ENCODE measurements at places on chromosomes 2 and 18.

- no peak for DNase-seq
Observed at GRCh38 chr2:168237741-168238140, 9.7 kb downstream of the STK39 start.

GRCh38 chr2:67516362-67516761 lies 119.2 kb downstream of the ETAA1 start:
- peak; percentile 41 for DNase-seq

DNA sequence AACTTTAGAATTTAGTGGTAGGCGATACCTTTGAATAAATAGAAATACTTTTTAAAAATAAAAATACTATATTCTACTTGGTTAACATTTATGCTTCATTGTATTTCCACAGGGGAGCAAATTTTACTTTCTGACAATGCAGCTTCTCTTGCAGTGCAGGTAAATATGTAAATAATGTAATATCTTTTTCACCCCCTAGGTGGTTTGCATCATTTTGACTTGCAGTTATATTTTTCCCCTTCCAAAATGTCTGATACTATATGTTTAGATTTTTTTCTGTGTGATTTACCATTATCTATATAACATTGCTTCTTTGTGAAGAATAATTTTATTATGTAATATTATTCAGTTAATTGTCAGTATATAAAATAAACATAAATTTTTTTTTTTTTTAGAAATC lies 28.5 kb downstream of the MTX2 start:
- DNase-seq, result no peak

- DNase-seq, result peak; percentile 12
Observed at GRCh38 chr18:3747176-3747973, 297.4 kb downstream of the TGIF1 start.

DNA sequence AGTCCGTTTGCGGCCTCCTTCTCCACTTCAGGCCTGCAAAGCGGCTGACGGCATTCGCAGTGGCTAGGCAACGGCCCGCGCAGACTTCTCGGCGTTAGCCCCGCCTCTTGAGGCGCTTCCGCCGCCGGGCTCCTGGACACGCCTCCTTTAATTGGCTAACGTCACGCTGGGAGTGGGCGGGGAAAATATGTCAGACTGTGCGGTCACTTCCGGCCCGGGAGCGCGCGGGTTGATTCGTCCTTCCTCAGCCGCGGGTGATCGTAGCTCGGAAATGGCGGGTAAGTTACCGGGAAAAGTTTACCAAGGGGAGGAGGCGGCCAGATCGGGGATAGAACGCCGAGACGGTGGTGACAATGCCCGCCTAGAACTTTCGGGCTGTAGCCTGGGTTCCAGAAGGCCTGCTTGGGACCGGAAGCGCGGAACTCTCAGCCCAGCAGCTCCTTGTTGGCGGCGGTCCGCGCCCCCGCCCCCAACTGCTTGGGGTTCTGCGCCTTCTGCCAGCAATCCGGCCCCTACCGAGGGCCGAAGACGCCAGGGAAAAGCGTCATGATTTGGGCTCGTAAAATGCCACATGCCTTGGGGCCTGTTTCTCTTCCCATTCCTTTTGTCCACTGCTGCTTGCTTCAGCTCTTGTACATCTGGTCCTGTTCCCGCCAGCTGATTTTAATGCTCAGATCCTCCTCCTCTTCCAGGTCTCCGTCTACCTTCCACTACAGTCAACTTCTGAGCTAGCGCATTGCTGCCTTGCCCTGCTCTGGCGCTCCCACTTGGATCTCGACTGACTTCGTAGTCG lies at the start of gene HAT1:
Gene HAT1, plus strand, starts transcription at position 232 of the 793 bp plus-strand sequence. Its CDS starts 40 bp downstream, at position 272.
- DNase-seq, result peak; percentile 99

DNA sequence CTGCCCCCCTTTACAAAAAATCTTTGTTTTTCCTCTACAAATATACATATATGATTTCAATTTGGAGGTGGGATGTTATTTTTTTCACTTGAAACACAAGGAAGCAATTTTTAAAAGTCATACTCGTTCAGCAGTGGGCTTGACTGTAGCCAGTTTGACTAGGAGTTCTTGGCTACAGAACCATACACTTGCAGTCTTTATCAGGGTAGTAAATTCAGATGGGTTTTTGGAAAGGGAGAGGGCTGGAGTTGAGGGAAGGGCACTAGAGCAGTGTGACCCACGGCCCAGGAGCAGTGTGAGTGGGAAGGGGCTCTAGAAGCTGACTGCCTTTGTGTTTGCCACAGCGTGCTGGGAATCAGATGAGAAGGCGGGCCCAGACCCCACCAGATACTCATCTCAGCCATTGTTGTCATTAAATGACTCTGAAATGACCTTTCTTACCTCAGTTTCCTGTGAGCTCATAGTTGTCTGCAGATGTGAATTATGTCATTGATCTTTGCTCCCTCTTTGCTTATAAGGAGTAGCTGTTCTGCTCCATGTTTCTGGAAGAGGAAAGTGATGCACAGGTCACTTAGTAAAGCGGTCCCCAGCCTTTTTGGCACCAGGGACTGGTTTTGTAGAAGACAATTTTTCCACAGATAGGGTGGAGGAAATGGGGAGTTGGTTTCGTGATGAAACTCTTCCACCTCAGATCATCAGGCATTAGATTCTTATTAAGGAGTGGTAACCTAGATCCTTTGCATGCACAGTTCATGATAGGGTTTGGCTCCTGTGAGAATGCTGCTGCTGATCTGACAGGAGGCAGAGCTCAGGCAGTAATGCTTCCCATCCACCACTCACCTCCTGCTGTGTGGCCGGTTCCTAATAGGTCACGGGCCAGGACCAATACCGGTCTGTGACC lies 116.8 kb downstream of the SPTBN1 start:
- no peak for DNase-seq

GRCh38 chr18:69617888-69618287 lies 217.2 kb downstream of the DOK6 start:
- DNase-seq, result no peak

DNA sequence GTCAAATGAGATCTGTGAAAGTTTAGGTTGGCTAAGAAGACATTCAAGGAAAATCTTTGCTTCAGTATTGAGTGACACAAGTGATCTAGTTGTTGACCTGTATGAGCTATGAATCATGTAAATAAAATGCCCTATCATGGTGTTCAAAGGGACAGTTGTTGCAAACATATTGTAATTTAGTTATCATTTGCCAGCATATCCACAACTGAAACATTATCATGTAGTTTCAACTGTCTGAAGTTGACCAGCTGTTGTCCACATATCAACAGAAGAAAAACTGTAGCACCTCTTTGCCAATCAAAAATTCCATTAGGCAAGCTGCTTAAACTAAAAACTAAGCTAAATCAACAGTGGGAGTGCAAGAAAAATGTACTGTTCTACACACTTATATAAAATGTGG lies 527.1 kb upstream of the NRXN1 start:
- DNase-seq, result no peak

- DNase-seq, result no peak
Observed at GRCh38 chr2:148794558-148794957, 80.5 kb upstream of the KIF5C start.

DNA sequence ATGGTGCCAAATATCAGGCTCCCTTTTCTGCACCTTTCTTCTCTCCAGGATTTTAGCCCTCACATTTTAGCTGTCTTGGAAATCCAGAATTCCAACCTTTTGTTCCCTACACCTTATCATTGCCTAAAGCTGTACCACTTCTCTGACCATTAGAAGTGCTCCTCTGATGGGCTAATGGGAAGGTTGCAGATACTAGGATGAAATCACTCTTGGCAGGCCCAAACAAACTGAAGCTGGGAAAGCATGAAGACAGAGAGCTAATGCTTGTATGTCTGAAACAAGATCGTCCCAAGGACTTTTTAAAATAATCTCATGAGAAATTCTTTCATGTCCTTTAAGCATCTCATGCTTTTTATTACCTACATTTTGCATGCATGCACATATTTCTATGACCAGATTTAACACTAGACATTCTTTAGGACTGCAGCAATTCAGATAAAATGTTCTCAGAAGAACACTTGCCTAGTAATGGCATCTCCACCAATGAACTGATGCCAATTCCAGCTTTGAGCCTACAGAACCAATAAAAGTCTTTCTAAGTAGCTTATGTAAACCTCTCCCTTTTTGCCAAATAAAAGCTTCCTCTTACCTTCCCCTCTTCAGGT lies 98.4 kb upstream of the OSR1 start:
- DNase-seq, result no peak

GRCh38 chr2:201256082-201256481 lies 4.3 kb upstream of the CASP8 start:
- DNase-seq, result no peak

DNA sequence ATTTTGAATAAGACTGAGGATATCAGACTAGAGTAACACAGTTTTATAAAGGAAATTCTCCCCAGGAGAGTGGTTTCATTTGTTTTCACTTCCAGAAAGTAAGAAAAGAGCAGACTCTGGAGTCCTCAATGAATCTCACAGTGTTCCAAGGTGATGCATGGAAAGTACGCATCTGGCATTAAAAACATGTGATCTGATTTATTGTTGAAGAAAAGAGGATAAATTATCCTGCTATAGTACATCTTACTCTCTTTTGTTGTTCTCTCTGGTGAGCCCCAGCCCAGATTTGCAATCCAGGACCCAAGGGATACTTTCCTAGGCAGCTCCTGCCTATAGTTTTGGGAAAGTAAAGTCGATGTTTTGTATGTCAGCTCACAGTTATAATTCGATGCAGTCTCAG lies 285.9 kb downstream of the CTNNA2 start:
- no peak for DNase-seq
